PC-3 (cell line): ENCODE measurements at places on chromosomes 3 and 15. TPM values are rescaled to one million over a fixed set of nuclear protein-coding genes. Genes with fewer than 3 reads are reported as not detected.

SPINK8 gene
- not detected in 2 replicates for total RNA-seq

DNA sequence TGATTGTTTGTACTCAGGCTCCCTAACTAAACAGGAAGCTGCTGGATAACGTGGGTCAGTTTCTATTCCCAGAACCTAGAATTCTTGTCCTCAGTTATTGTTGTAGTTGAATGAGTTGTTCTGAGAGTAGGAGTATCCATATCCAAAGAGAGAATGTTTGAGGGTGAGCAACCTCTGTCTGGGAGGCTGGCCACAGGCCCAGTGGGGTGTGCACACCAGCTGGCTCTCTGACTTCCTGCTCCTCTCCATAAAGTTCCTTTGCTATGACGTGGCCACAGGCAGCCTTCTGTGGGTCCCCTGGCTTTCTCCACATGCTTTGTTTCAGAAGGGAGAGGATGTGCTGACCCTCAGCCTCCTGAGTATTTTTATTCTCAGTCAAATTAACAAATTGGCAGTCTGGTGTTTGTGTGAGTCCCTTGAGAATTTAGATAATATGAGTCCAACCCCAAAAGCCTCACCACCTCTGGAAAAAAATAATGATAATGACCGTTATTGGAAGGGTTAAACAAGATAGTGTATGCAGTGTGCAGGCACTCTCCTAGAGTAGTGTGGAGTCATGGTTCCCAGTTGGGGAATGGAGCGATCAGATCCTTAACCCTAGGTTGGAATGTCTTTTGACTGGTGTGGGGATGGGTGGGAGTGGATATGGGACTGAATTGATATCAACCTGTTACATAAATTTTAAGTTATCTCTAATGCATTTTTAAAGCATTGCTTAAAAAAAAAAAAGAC is 47.6 kb upstream of the MED12L start:
- peak; percentile 75 for DNase-seq

ACTRT3 gene
- 2.6 and 4.1 TPM in 2 replicates for total RNA-seq

ARGFX gene
- not detected in 2 replicates for total RNA-seq

A4GNT gene
- total RNA-seq, result not detected in 2 replicates

DNA sequence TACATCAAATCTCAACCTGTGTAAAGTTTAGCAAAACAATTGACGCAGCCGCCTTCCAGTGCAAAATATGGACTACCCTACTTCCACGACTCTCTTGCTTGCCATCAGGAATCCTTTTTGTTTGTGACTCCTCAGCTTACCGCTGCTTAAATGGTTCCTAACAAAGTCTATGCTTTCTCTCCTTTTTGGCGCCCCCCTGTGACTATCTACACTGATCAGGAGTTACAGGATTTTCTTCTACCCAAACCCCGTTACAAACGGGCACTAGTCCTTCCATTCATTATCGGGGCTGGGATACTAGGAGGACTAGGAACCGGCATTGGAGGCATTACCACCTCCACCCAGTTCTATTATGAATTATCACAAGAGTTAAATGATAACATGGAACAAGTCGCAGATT is 184.0 kb downstream of the IGSF11 start:
- DNase-seq, result no peak

GRCh38 chr3:7062714-7063113 is 201.8 kb downstream of the GRM7 start:
- no peak for DNase-seq

PLSCR5 gene
- total RNA-seq, result not detected in 2 replicates

DUOX2 gene
- not detected in 2 replicates for total RNA-seq

YEATS2 gene
- total RNA-seq, result 30.4 and 31.0 TPM in 2 replicates

DNA sequence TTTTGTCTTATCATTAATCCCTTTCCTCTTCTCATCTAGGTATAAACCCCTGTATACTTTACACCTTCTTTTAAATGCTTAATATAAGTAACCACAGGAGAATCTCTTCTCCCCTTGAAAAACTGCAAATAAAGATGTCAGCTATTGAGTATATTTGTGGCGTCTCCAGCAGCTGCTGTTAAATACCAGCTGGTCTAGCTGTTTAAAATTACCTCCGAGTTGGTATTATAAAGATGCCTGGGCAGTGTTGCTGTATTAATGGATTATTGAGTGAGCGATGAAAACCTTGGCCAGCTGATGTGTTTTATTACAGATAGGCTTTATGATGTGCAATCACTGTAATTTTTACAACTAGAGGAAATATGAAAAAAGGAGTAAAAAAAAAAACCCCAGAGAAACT is 388.1 kb downstream of the TBC1D5 start:
- DNase-seq, result no peak

GRCh38 chr15:94383041-94383440 is 151.7 kb downstream of the MCTP2 start:
- no peak for DNase-seq

WDR93 gene
- total RNA-seq, result 0.22 TPM in 1 of 2 replicates, not detected in the other

GRCh38 chr15:57235873-57236272 is 140.4 kb upstream of the CGNL1 start:
- no peak for DNase-seq
